ENCODE measurements at places on chromosomes 12 and 14. TPM values are rescaled to one million over a fixed set of nuclear protein-coding genes. Genes with fewer than 3 reads are reported as not detected.

Gene GARIN6
- not detected for total RNA-seq

DNA sequence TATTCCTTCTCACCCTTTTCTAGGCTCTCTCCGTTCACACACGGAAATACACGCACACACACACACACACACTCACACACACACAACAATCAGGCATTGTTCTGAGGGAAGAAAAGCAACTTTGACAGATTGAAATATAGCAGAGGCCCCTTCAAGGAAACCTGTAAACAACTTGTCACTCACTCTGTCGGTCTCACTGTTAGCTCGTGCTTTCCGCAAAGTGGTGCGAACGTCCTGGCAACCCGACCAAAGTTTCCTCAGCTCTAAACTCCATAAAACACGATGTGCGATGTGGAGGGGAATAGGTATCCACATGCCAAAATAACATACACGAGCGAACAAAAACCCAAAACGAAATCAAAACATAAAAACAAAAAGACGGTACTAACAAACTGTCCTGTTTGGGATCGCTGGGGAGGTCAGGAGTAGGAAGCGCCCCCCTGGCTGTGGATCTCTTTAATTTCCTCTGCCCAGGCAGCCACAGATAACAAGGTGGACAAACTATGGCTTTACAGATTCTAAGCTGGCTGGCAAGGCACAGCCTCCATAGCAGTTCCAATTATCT is 822 bp upstream of the SOX5 start:
- no peak for DNase-seq

GRCh38 chr12:87152841-87153528 is 876.2 kb downstream of the C12orf50 start:
- no peak for DNase-seq

- no peak for DNase-seq
Measured at GRCh38 chr14:101065246-101065645, 161.7 kb upstream of the RTL1 start.

DNA sequence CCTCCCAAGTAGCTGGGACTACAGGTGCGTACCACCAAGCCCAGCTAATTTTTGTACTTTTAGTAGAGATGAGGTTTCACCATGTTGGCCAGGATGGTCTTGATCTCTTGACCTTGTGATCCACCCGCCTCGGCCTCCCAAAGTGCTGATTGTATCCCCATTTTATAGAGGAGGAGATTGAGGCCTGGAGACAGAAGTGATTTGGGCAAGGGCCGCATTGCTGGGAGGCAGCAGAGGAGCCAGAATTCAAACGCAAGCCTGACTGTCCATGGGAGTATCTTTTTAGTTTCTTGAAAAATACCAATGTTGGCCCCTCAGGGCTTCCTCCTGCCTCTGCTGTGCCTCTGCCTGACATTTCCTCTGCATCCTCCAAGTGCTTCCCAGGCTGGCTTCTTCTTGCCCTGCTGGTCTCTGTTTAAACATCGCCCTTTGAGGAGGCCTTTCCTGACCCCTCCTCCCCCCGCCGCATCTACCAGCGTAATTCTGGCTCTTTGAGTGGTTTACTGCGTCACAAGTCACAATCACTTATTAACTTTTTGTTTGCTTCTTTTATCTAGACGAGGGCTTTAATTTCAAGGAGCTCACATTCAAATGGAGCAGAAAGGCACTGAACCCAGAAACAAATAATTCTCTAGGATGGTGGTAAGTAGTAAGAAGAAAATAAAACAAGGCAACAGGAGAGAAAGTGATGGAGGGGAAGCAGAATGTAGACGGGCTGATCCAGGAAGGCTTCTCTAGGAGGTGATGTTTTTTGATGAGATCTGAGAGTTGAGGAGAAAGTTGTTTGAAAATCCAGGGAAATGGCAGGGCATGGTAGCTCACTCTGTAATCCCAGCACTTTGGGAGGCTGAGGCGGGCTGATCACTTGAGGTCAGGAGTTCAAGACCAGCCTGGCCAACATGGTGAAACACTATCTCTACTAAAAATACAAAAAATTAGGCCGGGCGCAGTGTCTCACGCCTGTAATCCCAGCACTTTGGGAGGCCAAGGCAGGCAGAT is 91.0 kb upstream of the MED13L start:
- no peak for DNase-seq

Gene TPH2
- total RNA-seq, result not detected

Gene TGFB3
- 2.1 TPM for total RNA-seq

DNA sequence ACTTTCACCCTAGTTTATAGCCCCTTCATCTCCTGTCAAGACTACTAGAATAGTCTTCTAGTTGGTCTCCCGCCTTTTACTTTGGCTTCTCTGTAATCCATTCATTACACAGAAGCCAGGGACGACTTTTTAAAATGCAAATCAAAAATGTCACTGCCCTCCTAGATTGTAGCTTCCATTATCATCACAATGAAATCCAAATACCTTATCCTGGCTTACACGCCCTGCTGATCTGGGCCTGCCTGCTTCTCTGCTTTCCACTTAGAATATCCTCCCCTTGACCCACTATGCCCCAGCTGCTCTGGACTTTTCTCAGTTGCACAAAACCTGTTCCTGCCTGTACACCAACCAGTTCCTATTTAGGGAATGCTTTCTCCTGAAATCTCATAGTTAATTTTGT is 4.5 kb upstream of the EEA1 start:
- no peak for DNase-seq

- no peak for DNase-seq
Measured at GRCh38 chr12:76014007-76014406, 17.6 kb downstream of the PHLDA1 start.

DNA sequence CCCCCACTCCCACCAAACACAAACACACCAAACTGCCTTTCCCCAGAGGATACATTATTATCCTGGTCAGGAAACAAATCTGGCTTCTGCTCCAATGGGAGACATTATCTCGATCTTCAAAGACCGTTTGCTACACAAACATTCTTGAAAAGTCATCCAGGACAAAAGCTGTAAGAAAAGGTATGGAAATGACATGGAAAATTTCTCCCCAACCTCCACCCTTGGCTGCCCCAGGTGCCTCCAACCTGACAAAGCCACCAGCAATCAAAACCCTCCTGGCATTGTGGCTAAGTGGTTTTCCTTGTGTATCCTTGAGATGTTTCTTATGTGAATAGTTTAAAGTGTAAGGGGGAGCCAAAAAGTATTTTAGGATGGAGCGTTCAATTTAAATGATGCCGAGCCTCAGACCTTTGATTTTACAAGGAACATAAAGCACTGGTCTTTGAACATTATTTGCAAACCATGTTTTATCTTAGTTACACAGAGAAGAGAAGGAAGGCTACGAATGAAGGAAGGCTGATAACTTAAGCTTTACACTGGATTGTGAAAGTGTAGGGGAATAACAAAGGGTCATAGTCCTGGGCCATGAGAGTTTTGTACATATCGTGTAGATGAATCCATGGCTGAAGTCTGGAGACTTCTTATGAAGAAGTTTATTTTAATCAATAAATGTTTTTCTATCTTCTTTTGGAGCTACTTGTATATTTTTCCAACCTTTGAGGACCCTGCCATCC is 418.9 kb upstream of the TMTC1 start:
- no peak for DNase-seq

- DNase-seq, result no peak
Measured at GRCh38 chr14:71651228-71651627, 281.0 kb upstream of the RGS6 start.

DNA sequence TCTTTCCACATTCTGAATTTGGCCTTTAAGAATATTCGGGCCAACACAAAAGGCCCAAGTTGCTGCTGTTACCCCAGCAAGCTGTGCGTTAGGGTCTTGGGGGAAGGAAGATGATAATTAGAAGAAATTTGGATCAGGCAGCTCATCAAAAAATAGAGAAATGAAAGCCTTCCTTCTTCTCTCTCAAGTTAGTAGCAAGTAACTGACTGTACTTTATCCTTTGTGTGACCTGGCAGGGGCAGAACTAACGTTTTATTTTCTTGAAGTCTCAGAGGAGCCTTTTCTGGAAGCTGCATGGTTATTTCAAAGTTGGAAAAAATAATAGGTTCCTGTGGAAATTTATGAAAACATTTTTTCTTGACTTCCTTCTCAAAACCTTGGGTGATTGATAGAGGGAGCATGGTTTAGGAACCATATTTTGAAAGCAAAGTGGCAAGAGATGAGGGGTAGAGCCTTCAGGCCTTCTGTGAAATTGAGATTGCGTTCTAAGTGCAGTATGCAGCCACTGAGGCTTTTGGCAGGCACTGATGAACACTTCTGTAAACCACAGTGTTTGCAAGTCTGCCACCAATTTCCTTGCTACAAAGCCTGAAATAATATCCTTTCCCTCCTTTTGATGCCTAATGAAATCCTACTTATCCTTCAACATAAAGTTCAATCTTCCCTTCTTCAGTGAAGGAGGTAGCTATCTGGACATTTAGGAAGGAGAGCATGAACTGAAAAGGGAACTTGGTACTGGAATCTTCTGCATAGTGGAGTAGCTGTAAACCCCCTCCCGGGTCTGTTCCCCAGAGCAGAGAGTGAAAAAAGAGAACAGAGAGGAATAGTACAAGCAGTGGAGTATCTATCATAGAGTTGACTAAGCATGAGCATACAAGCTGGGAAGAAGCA is 123.2 kb downstream of the FGD4 start:
- no peak for DNase-seq

Gene GPRC5A
- not detected for total RNA-seq

Gene SYCP3
- total RNA-seq, result 0.93 TPM

Gene LRP1-AS
- not detected for total RNA-seq

DNA sequence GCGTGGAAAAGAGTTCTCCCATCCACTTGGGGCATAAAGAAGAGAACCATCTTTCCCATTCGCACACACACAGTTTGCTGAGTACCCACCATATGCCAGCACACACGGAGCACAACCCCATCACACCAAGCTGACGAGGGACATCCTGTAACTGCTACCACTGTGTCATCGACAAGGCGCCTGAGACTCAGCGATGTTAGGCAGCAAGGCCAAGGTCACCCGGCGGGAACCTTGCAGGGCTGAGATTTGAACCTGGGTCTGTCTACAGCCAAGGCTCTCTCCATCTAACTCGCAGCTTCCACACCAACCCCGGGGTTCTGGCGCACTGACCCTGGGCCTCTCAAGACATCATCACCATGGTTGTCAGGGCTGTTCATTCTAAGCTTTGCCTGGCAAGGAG is 60.0 kb downstream of the CCDC85C start:
- no peak for DNase-seq

GRCh38 chr14:91911474-91912032 is 35.9 kb downstream of the FBLN5 start:
- DNase-seq, result peak; percentile 55

GRCh38 chr14:105182296-105183020 is 1.3 kb upstream of the NUDT14 start:
- no peak for DNase-seq

DNA sequence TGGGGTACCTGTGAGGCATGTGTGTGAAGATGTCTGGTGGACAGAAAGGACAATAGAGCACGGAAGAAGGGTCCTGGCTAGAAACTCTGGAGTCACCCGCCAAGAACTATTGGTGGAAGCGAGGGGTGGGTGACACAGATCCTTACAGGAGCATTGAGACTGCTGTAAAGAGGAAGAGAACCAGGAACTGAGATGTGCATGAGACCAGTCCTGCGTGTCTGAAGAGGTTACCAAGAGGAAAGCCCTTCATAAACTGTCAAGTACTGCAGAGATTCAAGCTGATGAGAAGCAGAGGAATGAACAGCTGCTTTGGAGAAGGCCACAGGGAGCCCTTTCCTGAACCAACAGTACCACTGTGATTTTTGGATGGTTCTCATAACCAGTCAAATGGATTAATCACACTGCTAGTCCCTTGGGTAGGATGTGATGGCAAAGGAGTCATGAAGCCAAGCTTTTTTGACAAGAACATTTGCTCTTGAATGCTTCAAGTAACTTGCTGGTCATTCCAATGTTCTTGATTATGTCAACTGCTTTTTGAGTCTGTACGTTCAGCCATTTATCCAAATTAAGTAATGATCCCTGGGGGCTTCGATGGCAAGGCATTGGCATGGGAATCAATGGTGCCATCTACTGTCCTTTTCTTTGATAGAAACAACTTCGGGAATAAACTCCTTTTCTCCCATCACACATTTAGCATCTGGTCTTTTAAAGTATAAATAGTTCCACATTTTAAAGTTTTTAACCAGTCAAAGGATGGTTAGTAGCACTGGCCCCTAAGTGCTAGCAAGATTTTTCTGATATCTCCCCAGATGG is 42.9 kb downstream of the GPR135 start:
- DNase-seq, result no peak

DNA sequence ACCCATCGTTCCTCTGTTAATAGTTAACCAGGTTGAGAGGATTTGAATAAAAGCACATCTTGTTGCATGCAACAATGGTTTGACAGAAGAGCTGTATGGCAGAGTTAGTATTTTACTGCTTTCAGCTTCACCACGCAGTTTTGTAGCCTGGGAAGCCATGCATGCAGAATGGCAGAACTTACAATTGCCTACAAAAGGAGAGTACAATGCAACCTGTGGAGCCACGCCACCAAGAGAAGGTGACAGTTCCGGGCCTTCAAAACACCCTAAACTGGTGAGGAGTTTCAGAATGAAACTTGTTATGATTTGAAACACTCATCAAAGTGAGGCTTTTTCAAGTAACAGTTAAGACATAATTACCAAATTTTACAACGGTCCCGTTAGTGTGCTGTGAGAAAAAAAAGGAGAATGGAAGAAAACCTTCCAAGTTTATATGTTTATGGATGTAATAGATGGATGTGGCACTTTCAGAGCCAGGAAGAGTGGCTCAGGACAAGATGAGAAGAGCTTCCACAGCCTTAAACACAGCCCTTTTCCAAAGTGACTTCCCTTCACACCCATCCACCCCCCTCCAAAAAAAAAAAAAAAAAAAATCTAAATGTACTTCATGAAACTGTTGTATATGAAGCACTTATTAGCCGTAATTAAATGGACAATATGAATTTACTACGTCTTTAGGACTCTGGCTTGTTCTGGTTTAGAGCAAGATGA is 158.7 kb downstream of the EGLN3 start:
- peak; percentile 43 for DNase-seq

GRCh38 chr12:112179341-112179740 is 54.0 kb downstream of the TRAFD1 start:
- DNase-seq, result no peak

Gene GPR162
- not detected for total RNA-seq

Gene IFNG-AS1
- total RNA-seq, result not detected

- DNase-seq, result no peak
Measured at GRCh38 chr12:113242026-113242418, 20.8 kb downstream of the TPCN1 start.

Gene ACSM4
- not detected for total RNA-seq

Gene KCNMB4
- total RNA-seq, result 0.32 TPM

DNA sequence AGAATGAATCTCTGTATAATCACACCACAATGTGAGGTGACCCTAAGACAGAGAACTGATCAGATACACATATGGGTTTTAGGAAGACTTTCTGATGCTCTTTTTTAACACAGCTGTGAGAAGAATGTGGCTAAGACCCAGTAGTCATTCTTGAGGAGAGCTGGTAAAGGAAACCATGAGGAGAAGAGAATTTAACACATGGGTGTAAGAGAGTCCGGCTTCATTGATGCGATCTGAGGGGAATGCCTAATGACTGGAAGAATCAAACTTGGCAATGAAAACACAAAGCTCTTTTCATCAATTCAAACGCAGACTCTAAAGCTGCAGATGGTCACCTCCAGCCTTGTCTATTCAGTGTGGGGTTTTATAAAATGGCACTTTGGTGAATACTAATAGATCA is 79.3 kb downstream of the FOXA1 start:
- no peak for DNase-seq

- no peak for DNase-seq
Measured at GRCh38 chr12:129729170-129729569, 174.7 kb downstream of the TMEM132D start.

- DNase-seq, result no peak
Measured at GRCh38 chr14:68726093-68726695, 66.7 kb downstream of the ZFP36L1 start.

Gene CELA1
- total RNA-seq, result not detected

Measured in activated CD8-positive, alpha-beta memory T cell treated with anti-CD3 and anti-CD28 coated beads, Interleukin-2, amount 10 ng/mL, durations not matched to agents 7 days and 5 days (primary cell).